ENCODE measurements at places on chromosomes 7 and 10.
A peak's percentile ranks its signal among the peaks of the same experiment; 100 is the strongest.

- no peak for DNase-seq
These were observed 171.3 kb upstream of the BMPER start for GRCh38 chr7:33733870-33734650.

GRCh38 chr7:127347567-127348246 lies 44.8 kb downstream of the ZNF800 start:
- DNase-seq = peak; percentile 80

- no peak for DNase-seq
These were observed 100.5 kb upstream of the PPIF start for GRCh38 chr10:79246606-79247275.

GRCh38 chr7:36787933-36788378 lies 63.7 kb upstream of the AOAH start:
- DNase-seq = peak; percentile 10

DNA sequence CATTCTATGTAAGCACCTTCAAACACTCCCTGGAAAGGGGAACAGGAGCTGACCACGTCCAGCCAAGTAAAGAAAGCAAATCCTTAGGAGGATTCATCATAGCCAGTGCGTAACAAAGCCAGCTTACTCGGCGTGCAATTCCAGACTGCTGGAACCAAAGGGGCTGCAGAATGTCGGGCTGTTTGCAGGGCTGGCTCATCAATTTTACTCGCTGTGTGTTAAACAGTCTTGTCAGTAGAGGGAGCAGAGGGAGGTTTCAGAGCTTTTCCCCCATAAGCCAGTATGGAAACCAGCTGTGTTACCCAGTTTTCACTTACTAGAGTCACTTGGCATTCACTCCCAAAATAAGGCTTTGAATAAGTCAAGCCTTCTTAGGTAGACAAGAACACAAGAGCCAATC lies 127.1 kb downstream of the KMT2E start:
- DNase-seq = no peak

GRCh38 chr7:133776266-133776665 lies 350.9 kb upstream of the LRGUK start:
- DNase-seq = no peak

- no peak for DNase-seq
These were observed 15.1 kb downstream of the BRAF start for GRCh38 chr7:140909476-140910161.

GRCh38 chr10:119687192-119688032 lies 36.2 kb downstream of the BAG3 start:
- no peak for DNase-seq

DNA sequence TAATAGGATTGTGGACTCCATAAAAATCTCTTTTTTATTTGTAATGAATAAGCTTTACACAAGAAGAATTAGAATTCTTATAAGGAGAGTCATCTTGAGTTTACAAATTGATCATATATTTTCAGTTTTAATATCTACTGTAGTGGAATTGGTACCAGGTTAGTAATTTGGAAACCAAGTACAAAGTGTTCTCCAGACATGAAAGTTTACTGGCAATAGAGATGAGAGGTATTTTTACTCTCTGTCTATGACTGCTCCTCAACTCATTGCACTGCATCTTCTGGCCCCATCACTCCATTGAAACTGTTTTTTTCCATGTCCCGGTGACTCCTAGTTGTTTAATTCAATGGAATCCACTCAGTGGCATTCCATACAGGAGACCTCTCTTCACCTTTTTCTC lies 164.5 kb upstream of the SMIM30 start:
- no peak for DNase-seq

GRCh38 chr7:80362677-80363076 lies 149.2 kb downstream of the GNAT3 start:
- DNase-seq = no peak

DNA sequence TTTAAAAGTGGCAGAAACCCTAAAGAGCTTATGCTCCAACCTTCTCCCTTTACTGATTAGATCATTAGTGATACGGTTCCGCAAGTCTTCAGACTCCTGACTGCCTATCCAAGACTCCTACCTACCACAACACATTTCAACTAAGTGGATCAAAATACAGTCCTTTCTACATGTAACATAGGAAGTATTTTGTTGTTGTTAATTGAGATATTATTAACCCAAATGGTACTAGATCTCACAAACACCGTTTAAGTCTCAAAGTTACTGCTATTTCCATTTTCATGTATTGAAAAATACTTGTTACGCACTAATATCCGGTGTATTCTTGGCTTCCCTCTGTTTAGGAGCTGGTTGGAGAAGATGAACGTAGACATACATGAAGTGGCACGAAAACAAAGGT lies 1.1 kb downstream of the FAM237B start:
- no peak for DNase-seq

- peak; percentile 19 for DNase-seq
These were observed 69.8 kb upstream of the BAIAP2L1 start for GRCh38 chr7:98470485-98471240.

DNA sequence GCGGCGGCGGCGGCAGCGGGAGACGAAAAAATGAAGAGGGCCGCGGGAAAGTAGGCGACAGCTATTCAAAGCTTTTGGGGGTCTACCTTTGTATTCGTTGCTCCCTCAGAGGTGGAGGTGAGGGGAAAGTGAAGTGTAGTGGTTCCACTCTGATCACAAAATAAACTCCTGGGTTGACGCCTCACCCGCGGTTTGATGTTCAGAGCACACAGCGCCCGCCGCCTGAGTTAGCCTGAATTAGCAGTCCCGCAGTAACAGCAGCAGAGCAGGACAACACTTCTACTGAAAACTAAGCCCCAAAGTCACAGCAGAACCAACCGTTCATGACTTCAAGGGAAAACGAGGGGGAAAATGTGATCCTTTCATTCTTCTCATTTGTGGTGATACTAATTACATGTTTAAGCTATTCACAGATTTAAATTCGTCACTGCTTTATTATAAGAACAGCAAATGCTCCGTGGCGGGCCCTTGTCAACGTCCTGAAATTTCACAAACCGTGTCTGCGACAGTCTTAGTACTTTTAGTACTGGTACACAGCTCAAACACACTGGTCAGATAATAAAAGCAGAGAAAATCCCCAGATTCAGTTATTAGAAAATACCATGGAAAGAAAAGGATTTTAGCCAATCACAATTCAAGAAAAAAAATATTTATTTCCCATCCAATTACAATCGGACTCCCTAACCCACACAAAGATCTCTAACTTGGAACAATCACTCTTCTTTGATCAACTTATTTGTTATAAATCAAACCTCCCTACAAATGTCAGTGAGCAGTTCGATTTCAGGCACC lies 563 bp upstream of the JMJD1C start:
- peak; percentile 32 for DNase-seq

GRCh38 chr10:123604506-123604905 lies 61.6 kb upstream of the GPR26 start:
- no peak for DNase-seq

DNA sequence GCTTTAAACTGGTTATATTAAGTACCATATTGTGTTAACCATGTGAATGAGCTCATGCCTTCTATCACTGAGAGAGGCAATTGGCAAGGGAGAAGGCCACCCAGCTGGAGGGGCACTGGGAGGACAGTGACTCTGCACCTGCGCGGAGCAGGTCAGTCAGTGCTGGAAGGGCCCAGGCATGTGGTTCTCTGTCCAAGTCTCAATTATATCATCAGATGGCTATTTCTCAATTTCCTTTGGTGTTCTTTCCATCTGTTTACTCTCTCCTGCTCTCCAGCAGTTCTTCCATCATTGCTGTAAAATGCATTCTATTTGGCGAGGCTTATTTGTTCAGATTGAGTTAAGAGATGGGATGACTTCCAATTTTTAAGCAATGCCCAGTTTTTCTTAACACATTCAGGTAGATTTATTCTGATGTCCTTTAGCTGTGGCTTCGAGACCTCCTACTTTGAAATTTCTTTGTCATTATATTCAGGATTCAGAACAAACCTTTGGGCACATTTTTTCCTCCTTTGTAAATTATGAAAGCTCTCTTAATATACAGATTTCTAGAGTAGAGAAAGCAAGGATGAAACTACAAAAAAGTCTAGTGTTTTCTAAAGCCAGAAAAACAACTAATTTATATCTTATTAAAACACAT lies 159.3 kb downstream of the BMPER start:
- no peak for DNase-seq

DNA sequence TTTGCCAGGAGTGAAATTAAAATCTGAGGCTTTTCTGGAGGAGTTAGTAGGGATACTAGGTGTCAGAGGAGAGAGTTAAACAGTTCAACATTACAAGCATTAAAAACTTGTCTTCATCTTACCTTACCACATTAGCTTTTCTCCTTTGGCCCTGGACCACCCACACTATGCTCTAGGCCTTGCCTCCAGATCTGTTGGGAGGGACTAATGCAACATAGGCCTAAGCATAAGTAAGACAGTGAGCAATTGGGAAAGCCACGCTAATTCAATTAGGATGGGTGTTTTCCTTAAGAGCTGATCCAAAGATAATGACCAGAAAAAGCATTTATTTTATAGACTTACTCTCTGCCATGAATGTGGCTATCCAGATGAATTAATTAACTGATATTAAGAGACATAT lies 158.9 kb downstream of the ELMO1 start:
- DNase-seq = no peak

All from activated T-cell treated with anti-CD3 and anti-CD28 coated beads, Interleukin-2, amount 50 U/mL, for 72 hours (primary cell).